ENCODE measurements at places on chromosomes 6 and 20.

GRCh38 chr20:1734269-1734858 is 76.8 kb upstream of the SIRPG start:
- DNase-seq = no peak

GRCh38 chr6:13979284-13980171 is 54.8 kb downstream of the RNF182 start:
- DNase-seq = no peak

GRCh38 chr6:31588871-31589650 is 3.0 kb downstream of the LST1 start:
- no peak for DNase-seq

GRCh38 chr6:19838442-19839236 is 1.5 kb downstream of the ID4 start:
- DNase-seq = peak; percentile 84

DNA sequence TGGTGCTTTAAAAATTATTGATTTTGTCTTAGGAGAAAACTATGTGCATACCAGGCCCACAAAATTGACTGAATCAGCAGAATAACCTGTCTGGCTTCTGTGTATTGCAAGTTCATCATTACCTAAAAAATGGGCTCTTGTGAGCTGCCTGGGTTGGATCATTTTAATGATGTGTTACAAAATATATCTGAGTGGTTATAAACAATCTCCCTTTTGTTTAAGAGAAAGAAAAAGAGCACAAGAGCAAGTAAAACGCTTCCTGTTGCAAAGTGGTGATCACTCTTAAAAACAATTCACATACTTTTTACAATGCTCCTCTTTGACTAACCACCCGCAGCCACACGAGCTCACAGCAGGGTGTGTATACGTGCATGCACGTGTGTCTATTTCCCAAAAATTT is 335.1 kb downstream of the HDGFL1 start:
- no peak for DNase-seq

DNA sequence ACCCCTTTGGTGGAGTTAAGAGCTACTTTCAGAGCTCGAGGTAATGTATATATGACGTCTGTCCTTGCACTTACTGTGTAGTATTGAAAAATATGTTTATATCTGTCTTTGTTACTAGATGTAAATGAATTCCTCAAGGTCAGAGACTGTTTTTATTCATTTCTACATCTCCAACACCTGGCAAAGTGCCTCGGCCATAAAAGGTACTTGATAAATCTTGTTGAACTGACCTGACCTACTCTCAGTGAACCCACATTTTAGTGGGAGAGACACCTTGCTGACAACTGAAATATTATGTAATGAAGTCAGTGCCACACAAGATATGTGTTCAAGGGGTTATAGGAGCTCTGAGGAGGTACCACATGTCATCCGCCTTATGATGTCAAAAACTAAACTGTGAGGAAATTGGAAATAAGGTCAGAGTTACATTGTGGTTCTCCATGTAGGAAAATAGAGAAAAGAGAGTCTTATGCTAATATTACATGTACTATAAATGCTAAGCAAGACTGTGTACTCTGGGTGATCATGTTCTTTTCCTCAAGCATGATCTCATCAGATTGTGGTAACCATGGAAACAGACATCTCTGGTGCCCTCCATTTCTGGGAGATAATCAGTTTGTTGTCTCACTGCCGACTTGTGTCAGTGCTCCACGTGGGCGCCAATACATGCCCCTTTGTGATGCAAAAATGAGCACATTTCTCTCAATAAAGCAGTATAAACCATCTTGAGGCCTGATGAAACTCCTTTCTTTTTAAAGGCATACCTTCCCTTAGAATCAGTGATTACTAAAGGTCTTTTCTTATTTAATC is 5.7 kb upstream of the TMEM30A start:
- no peak for DNase-seq

- no peak for DNase-seq
Measured at GRCh38 chr6:2314641-2315040, 69.2 kb upstream of the GMDS start.

- no peak for DNase-seq
Measured at GRCh38 chr20:35820715-35821114, 48.9 kb downstream of the PHF20 start.
